RWPE1 (cell line): ENCODE measurements at places on chromosomes 6 and 20.

- peak; percentile 42 for DNase-seq
Observed at GRCh38 chr20:52242237-52243230, 51.0 kb upstream of the ZFP64 start.

- DNase-seq, result no peak
Observed at GRCh38 chr6:166259296-166259977, 48.8 kb downstream of the PRR18 start.

DNA sequence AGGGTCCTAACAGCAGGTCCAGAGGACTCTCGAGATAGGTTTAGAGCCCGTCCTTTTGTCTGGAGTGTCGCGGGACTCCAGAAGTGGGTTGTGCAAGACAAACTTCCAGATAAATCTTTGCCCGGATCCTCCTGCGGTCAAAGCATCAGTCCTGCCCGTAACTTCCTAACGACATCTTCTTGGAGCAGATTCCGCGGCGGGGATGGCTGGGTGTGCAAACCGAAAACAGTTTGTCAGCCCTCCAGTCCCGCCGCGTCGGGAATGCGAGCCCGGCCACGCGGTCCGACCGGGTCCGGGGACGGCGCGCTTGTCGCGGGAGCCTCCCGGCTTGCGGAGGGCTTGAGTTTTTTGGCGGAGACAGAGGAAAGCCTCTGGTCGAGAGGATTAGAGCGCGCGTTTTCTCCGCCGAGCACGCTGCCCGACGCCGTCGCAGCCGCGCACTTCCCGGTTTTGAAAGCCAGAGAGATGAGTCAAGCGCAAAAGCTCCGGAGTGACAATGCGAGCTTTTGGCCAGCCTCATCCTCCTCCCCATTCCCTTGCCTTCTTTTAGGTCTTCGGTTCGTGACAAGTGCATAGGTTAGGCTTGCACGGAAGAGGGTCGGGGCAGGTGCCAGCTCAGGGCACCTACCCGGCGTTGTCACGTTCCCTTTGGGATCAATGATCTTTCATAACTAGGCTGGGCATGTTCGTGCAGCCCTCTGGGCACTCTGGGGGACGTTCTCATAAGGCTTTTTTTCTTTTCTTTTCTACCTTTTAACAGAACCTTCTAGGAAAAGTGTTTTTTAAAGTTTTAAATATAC is 91.3 kb upstream of the PRDM1 start:
- peak; percentile 60 for DNase-seq

- DNase-seq, result no peak
Observed at GRCh38 chr6:28897369-28897745, 26.4 kb downstream of the TRIM27 start.

DNA sequence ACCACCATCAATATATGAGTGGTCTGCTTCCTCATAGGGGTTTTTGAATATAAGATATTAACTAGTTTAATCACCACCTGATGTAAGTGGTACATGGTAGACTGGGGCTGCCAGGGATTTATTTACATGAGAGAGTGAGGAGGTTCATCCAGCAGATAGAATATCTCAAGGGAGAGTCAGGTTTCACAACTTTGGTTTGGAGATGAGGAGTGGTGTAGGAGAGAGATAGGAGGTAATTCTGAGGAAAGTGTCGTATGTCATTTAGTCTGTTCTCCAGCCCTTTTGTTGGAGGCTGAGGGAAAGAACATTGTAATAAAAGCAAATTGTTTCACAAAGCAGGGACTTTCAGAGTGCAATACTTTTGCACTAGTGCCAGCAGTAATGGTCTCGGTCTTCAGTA is 16.8 kb downstream of the L3MBTL3 start:
- no peak for DNase-seq

- DNase-seq, result no peak
Observed at GRCh38 chr6:34108176-34108575, 37.7 kb downstream of the GRM4 start.

GRCh38 chr6:56022678-56023077 is 147.3 kb upstream of the BMP5 start:
- DNase-seq, result no peak

DNA sequence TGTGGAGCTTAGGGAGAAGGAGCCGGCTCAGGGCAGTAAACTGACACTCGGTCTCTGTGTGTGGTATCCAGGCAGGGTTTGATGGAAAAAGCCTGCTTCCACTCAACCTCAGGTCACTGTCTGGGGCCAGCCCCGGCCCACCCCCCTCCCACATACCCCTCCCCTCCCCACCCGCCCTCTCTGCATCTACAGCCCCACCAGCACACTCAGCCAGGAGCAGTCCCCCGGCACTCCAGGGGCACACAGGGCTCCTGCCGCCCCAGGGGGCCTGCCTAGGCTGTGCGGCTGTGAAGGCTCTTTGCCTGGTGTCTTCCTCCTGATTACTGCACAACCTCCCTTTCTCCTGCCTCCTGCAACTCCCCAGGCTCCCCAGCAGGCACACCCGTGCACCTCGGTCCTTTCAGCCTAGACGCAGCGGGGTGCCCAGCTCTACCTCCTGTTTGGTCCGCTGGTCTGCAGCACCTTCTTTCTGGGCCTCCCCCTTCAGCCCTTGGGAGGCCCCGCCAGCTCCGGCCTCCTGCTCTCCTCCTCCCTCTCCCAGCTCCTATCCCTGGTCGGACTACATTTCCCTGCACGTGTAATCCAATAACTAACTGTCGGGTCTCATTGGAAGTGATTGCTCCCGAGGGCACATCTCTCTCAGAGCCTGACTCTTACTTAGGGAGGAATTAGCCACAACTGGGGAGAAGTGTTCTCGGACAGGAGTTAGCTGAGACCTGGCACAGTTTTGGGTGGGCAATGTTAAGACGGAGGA is 1.3 kb upstream of the FOXF2 start:
- DNase-seq, result no peak

GRCh38 chr20:23178806-23179205 is 92.7 kb upstream of the CD93 start:
- DNase-seq, result no peak

- DNase-seq, result no peak
Observed at GRCh38 chr6:72048080-72048479, 161.7 kb downstream of the RIMS1 start.

DNA sequence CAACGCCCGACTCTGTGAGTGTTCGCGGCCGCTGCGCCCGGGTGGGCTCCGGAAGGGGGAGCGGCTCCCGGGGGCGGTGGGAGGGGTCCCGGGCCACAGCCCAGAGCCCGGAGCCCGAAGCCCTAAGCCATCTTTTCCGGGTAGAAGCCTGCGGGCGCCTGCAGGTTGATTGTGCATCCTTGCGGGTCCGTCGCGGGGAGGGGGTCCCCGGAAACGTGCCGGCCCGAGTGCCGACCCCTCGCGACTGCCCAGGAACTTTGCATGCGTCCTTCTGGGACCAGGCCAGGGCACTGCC is 413 bp downstream of the PTPRA start:
- DNase-seq, result no peak

DNA sequence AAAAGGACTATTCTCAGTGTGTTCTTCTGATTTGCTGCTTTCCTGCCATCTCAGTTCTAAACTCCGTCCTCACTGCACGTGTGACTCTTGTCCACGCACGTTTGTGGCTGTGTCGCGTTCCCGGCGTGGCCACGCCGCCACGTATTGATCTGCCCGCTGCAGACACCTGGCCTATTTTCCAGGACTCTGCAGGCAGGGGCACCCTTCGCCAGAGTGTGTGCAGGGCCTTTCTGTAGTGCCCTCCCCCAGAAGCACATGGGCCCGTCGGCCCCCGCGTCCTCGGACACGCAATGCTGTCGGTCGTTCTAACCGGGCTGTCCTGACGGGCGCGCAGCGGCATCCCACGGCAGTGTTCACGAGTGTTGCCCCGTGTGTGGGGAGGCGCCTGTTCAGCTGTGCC is 87.6 kb downstream of the YTHDF1 start:
- no peak for DNase-seq

DNA sequence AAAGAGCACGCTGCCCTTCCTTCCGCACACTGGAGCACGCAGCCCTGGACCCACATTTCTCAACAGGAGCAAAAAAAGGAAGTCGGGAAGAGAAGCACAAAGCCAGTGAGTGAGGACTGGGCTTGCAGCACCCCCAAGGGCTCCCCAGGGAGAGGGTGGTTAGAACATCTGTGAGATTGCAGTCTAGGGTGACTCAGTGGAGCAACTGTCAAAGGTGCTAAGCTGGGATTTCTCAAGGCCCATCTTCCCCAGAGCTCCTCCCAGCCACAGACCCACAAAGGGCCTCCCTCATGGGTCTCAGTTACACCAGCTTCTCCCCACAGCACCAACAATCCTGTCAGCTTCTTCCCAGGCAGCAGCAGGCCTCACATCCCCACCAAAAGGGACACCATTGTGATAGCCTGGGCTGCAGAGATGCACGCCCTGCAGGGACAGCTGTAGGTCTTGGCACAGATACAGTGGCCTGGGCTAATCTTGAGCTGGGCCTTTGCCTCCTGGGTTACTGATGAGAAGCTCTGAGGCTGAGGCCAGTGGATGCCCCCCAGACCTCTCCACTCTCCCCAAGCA is 39.6 kb upstream of the CD93 start:
- DNase-seq, result no peak

DNA sequence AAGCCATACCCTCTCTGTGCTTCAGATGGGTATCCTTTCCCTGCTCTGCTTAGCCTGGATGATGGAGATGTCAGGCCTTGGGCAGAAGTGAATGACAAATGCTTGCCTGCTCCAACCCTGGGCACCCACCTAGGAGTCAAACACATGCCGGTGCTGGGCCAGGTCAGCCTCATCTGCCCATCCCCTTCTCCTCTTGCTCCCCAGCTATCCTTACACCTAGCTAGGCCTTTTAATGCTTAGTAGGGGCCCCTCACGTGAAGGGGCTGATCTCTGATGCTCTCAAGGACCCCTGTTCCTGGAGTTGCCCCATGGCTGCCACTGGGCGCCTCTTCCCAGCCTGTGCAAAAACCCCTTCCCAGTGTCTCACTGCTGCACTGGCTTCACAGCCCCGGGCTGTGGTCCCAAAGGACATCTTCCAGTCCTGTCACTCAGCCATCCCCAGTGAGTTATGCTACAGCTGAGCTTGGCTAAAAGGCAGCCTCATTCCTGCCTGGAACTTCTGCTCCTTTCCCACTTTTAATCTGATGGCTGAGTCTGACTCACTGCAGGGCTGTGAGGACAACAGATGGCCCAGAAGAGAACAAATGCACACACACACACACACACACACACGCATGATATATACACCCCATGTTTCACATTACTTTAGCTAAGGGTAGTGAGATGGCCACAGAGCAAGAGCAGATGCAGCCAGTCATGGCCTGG is 12.8 kb upstream of the SDCBP2 start:
- no peak for DNase-seq

DNA sequence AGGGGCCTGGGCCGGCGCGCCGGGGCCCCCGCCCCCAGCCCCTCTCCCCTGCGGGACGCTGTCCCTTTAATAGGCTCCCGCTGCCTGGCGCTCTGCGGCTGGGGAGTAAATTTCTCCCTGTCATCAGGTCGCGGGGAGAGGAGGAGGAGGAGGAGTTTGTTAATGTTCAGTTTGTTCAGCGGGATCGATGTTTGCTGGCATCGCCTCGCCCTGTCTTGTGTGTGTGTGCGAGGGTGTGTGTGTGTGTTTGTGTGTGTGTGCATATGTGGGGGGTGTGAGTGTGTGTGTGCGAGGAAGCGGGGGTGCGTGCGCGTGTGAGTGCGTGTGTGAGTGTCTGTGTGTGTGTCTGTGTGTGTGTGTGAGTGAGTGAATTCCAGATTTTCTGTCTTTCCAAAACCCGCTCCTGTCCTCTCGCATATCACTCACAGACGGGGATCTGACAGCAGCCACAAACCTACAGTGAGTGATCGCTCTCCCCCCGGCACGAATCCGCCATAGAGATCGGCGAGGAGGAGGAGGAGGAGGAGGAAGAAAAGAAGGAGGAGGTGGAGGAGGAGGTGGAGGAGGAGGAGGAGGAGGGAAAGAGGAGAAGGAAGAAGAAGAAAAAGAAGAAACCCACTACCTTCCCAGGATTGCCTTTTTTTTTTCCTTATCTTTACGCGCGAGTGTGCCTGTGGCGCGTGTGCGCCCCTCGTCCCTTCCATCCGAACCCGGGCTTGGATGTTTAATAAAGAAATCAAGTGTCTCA is at the start of gene TSHZ2:
TSHZ2 (plus strand) TSS at position 169 of the 748 bp plus-strand sequence. CDS start 936 bp downstream, outside the sequence.
- DNase-seq, result peak; percentile 61

DNA sequence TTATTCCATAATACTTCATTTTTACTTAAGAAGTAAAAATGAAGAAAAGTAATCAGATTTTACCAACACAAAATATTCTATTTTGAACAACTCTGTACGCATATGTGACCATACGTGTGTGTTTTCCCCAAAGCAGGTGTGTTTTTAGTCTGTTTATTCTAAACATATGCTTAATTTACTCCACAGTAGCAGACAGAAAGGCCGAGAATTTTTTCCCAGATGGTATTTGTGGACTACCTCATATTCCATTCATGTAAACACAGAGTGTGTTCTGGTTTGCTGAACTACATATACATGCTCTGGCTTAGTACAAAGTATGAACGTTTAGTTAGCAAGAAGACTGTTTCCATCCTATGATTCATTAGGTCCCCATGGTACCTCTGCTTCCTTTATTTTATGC is 233.3 kb upstream of the RUNX2 start:
- no peak for DNase-seq

- DNase-seq, result no peak
Observed at GRCh38 chr6:34110610-34111009, 35.3 kb downstream of the GRM4 start.

DNA sequence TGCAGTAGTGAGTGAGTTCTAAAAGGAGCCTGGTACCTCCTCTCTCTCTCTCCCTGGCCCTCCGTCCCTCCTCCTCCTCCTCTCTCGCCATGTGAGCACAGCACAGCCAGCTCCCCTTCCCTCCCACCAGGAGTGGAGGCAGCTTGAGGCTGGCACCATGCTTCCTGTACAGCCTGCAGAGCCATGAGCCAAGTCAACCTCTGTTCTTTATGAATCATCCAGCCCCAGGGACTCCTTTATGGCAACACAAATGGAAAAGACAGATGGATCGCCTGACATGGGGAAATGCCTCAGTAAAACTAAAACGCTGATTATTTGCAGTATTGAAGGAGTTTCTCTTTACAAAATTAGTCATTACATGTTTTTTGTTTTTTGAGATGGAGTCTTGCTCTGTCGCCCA is 233.7 kb upstream of the ARID1B start:
- no peak for DNase-seq

- DNase-seq, result peak; percentile 42
Observed at GRCh38 chr6:16760516-16761470, at the start of gene ATXN1. Gene ATXN1 (minus strand): TSS chr6:16761460.
